ENCODE measurements at places on chromosomes 1 and 21. TPM values are rescaled to one million over a fixed set of nuclear protein-coding genes. Genes with fewer than 3 reads are reported as not detected.

DNA sequence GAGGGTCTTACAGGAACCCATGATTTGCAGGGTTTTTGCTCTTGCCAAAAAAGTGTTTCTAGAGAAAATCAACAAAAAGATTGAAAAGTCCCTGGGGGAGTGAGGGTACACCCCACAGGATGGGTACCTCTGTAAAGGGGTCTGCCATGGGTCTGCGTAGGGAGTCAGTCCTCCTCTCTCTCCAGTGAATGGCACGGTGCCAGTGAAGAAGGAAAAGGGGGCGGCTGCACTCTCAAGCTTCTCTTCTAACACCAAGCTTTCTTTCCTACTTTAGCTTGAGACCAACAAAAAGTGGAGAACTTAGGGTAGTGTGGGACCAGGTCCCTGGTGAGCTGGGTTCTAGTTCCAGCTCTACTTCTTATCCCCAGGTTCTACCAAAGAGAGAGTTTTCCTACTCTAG lies 87.4 kb downstream of the GLUL start:
- DNase-seq = no peak

GRCh38 chr1:225911191-225912130 lies 12.6 kb downstream of the PYCR2 start:
- no peak for DNase-seq

The TSACC gene
- 1.2 TPM for polyA plus RNA-seq

GRCh38 chr1:52551507-52552235 lies 1.2 kb downstream of the TUT4 start:
- DNase-seq = no peak

The LAPTM5 gene
- polyA plus RNA-seq = 19.4 TPM

The PM20D1 gene
- 4.1 TPM for polyA plus RNA-seq

The OR2T11 gene
- polyA plus RNA-seq = not detected

GRCh38 chr1:64497088-64497883 lies 27.4 kb downstream of the CACHD1 start:
- no peak for DNase-seq

GRCh38 chr21:34179204-34179935 lies 106.0 kb downstream of the MRPS6 start:
- DNase-seq = no peak

- DNase-seq = no peak
Measured at GRCh38 chr1:1806890-1807289, 28.6 kb upstream of the NADK start.

GRCh38 chr21:42127164-42128150 lies 56.3 kb downstream of the UMODL1 start:
- no peak for DNase-seq

DNA sequence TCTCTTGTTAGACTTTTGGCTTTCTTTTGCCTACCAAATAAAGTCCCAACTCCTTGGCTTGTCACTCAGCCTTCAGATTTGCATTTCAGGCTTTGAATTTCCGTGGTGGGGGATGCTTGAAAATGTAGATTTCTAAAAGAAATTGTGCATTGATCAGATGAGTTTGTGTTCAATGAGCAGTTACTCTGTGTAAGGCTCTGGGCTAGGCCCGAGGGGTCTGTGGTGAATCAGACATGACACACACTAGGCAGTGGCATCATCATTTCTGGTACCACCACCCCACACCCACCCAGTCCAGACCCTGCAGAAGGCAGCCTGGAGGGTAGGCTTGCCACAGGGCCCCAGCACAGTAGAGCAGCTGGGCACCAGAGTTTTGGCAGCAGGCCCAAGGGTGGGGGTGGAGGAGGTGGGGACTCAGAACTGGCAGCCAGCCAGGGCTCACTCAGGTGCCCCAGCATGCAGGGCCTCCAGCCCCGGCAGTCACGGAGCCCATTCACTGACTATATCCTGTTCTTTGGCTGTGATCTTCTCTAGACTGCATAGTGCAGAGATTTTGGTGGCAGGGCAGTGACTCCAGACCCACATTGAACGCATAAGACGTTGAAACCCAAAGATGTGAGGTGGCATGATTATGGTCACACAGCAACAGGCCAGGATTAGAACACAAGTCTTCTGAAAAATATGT lies 97.2 kb upstream of the ARTN start:
- peak; percentile 45 for DNase-seq

The SPRR2G gene
- not detected for polyA plus RNA-seq

The SLC35F3 gene
- 0.58 TPM for polyA plus RNA-seq

GRCh38 chr1:966135-966703 lies at the start of gene PLEKHN1:
PLEKHN1 (plus strand) TSS chr1:966482; CDS start chr1:966532, 50 bp downstream.
- no peak for DNase-seq

- DNase-seq = no peak
Measured at GRCh38 chr1:56355422-56355821, 223.9 kb downstream of the PLPP3 start.

DNA sequence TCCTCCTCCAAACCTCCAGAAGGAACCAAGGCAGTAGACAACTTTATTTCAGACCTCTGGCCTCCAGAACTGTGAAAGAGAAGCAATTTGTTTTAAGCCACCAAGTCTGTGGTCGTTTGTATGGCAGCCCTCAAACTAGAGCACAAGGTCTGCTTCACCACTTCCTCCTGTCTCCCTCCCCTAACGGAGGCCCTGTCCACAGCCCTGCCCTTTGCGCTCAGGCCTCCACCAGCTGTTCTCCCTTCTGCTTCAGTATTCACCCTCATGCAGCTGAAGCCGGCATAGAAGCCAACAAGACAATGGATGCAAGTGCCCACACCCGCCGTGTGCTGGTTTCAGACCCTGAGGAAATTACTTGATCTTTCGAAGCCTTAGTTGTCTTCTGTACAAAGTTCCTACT lies 364.1 kb downstream of the HHAT start:
- no peak for DNase-seq

- no peak for DNase-seq
Measured at GRCh38 chr1:1270813-1271212, 2.8 kb downstream of the UBE2J2 start.

DNA sequence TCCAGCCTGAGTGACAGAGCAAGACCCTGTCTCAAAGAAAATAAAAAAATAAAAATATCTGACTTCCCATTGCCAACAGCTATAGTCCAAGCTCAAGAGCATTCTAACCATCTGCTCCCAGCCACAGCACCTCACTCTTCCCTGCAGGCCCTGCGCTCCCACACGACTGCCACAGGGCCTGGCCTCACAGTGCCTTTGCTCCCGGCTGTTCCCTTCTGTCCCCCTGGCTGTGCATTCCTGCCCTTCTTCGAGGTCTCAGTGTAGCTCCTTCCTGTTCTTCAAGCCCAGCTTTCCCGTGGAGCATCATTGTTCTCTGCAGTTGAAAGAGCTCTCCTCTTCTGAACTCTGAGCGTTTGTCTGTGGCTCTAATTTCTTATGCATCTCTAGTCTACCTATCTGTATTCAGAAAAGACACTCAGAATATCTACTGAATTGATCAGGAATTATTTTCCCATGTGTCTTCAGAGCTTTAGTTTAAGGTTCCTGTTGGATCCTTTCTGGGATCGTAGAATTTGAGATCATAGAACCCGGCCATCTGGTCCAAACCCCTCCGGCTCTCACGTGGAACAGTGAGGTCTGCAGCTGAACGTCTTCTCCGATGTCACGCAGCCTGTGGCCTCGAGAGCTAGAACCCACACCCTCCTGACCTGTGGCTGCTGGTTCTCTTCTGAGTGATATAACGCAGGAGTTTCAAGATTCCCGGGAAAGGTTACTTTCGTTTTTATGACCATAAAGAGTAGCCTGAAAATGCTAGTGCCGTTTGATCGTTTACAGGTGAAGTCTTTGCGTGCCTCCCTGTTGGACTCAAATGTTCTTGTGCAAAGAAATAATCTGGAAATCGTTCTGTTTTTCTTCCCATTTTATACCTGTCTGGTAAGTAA lies 54.4 kb downstream of the DOP1B start:
- DNase-seq = no peak

- DNase-seq = no peak
Measured at GRCh38 chr1:53639251-53639763, 99.7 kb downstream of the GLIS1 start.

DNA sequence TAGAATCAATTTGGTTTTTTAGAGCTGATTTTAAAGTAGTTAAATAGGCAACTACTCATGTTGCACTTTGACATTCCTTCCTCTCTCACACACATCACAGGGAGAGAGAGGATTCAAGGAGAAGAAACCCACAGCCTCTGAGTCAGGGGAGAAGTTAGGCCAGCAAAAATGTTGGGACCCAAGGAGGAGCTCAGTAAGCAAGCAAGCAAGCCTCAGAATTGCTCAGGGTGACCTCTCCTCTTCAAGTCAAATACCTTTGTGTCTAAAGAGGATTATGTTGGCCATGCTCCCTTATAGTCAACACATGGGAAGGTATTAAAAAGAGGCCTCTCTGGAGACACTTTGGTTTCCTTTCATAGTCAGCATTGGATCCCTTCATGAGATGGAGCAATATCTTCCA lies 80.5 kb upstream of the WARS2 start:
- DNase-seq = no peak

GRCh38 chr1:59223989-59224634 lies 72.8 kb upstream of the FGGY start:
- DNase-seq = no peak

The MNDA gene
- polyA plus RNA-seq = 4.1 TPM

GRCh38 chr21:33214056-33214455 lies 15.7 kb upstream of the IFNAR2 start:
- DNase-seq = no peak

DNA sequence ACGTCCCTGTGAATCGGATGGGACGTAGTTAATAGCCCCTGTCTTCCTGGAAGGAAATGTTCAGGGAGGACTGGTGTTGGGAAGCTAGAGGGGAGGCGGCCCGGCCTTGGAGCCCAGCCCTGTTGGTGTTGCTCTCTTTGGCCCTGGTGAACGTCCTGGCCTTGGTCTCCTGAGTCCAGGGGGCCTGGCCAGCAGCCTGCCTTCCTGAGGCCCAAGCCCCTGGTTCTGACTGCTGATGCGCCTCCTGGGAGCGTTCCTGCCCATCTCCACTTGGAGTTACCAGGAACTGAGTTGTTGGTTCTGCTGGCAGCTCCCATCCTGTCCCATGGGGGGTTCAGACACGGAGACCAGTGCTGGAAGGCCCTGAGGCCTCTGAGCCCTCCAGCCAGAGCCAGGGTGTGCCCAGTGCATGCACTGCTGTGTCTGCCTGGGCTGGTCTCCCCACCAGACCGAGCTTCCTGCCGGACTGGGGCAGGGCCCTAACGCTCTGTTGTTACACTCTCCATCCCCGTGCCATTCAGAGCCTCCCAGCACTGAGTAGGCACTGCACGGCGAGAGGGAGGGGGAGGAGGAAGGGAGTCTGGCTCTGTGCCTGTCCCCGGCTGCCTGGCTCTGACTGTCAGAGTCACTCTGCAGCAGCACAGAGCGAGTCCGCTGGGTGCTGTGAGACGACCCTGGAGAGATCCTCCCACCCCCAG lies 382.5 kb upstream of the VAMP3 start:
- DNase-seq = no peak

GRCh38 chr1:199691540-199691939 lies 336.0 kb upstream of the NR5A2 start:
- DNase-seq = no peak

- no peak for DNase-seq
Measured at GRCh38 chr1:162847839-162848453, 13.0 kb downstream of the CCDC190 start.

DNA sequence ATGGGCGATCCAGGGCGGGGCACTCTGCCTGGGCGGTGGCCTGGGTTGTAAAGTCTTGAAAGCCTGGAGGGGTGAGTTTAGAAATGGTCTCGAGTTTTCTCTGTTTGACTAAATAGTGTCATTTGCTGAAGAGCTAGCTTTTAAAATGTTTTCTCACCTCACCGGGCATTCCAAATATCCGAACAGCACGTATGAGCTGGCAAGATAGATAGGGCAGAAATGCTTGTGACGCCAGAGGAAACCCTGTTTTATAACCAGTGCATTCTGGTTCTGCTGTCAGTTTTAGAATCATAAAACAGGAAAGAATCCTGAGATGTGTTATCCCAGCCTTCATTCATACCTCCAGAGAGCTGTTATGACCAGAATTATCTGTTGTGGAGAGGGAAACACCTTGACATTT lies 725 bp downstream of the RTCA start:
- no peak for DNase-seq

GRCh38 chr1:183300828-183301227 lies 114.8 kb downstream of the LAMC2 start:
- DNase-seq = no peak

DNA sequence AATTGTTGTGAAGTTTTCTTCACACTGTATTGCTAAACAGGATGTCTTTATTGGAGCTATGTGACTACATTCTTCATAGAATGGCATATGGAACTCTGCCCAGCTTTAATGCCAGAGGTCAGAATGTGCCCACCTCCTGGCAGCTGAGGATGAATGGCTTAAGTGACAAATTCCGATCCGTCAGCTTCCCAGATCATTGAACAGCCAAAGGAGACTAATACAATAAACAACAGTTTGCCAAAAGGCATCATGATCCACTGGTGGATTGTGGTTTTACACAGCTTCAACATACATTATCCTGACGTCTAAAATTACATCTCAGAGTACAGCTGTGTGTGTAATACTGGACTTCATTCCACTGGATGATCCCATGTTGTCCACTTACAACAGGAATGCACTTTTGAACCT lies 68.7 kb upstream of the C1orf105 start:
- DNase-seq = no peak

DNA sequence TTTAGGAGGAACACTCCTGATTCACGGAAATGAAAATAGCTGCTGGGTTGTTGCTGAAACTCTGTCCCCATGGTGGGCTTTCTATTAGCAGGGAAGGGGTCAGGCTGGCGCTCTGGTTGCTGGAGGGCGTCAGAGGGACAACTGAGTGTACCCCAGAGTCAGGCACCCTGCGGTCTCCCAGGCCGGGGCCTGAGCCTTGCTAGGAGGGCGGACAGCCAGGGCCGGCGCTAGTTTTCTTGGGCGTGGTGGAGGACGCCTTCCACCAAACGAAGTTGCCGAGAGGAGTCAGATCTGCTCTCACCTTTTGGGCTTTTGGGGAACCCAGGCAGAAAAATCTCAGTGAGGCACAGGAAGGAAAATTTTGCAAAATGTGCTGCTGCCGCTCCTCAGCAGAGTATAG lies 54.8 kb downstream of the NGF start:
- DNase-seq = no peak

GRCh38 chr1:196088541-196088940 lies 519.7 kb downstream of the KCNT2 start:
- no peak for DNase-seq

The CYYR1 gene
- polyA plus RNA-seq = 52.5 TPM

DNA sequence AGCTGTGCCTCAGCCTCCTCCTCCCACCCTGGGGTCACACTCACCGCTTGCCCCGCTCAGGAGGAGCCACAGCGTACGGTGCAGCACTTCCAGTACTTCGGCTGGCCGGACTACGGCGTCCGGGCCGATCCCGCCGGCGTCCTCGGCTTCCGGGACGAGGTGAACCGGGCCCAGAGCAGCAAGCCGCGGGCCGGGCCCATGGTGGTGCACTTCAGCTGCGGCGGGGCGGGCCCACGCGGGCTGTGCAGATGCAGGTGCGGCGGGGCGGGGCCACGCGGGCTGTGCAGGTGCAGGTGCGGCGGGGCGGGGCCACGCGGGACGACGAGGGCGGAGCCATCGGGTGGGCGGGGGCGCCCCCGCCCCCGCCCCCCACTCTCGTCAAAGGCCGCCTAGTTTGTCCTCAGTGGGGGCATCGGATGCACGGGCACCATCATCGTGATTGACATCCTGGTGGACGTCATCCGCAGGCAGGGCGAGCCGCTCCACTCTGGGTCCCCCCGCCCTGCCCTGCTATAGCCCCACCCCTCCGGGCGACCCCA lies 5.5 kb downstream of the RNF223 start:
- no peak for DNase-seq

The CD5L gene
- polyA plus RNA-seq = not detected

The HOOK1 gene
- polyA plus RNA-seq = 82.2 TPM

The FAM131C gene
- 2.2 TPM for polyA plus RNA-seq

- no peak for DNase-seq
Measured at GRCh38 chr1:56448529-56449300, 130.6 kb downstream of the PLPP3 start.
